GM04504 (cell line): ENCODE measurements at places on chromosomes 4 and X.

GRCh38 chrX:39065051-39065871 is 264.0 kb downstream of the MID1IP1 start:
- DNase-seq, result no peak

DNA sequence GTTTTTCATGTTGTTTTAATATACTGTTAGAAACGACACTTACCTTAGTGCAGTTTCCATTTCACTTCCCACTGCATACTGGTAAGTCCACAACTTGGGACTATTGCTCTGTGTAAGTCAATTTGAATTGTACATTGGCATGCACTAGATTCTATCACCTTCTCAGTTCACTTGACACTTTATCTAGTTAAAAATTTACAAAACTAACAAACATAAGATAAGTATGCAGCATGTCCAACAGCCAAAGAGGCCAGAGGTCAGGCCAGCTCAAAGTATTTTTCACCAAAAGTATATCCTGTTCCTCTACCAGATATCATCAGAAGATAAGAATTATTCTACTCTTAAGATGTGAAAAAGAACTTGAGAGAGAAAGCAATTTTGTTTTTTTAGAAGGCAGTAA is 75.9 kb downstream of the QRFPR start:
- DNase-seq, result no peak

GRCh38 chrX:40157228-40158035 is 59.7 kb upstream of the BCOR start:
- no peak for DNase-seq

DNA sequence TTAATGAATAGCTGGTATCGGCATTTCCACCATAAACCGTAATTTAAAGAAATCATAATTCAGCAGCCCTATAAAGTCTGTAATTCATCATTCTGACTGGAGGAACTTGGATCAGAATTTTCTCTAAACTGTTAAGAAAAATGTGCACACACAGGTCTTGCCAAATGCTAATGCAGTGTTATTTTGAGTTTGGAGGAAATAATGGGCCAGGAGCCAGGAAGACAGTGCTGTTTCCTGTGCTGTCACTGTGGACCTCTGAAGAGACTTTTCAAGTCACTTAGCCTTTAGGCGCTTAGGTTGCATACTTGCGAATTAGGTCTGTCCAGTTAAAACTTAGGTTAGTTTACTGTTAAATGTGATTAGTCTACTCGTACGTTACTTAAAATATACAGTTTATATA is 137.5 kb upstream of the ANXA3 start:
- DNase-seq, result peak; percentile 14

DNA sequence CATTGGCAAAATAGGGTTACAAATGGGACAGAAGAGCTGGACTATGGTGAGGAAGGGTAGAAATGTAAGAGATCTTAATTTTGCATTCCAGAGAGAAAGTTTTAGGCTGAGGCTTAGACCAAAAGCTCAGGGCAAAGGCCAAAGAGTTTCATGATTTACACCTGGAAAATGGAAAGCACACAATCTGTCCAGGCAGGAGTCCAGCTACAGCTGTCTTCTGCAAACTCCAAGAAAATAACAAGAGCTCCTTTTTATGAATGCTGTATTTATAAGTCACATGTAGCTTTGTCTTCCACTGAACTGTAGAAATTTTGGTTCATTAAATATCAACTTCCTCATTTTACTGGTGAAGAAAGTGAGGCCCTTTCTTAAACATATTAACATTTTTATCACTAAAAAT is 288.0 kb upstream of the ATOH1 start:
- DNase-seq, result no peak

DNA sequence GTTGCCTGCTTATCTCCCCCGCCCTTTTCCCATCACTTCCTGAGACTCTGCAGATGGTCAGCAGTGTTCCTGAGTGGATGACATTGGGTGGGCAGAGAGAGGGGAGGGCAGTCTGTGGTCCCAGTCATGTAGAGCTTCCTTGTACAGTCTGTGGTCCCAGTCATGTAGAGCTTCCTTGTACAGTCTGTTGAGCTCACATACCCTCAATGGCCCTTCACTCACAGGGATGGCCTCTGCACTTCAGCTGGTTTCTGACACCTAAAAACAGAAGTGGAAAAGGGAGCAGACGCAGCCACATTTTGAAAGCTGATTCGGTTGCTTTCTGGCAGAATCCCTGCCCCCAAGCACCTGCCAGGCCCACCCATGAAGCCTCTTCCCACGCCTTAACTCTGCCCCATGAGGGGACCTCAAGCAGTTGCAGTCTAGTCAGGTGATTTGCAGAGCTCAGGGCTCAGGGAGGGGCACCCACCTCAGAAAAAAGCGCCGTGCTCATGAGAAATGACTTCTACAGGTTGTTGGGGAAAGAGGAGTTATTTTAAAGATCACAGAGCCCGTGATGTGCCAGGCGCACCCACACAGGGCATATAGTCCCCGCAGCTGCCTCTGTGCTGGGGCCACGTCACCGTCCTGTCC is 3.6 kb upstream of the TMEM271 start:
- DNase-seq, result no peak
